T-cell (primary cell): ENCODE measurements at places on chromosomes 1 and 21. TPM values are rescaled to one million over a fixed set of nuclear protein-coding genes. Genes with fewer than 3 reads are reported as not detected.

Gene BNIPL
- 2.6 TPM for total RNA-seq

Gene TSPEAR
- not detected for total RNA-seq

Gene AMY1B
- not detected for total RNA-seq

Gene RNF186
- total RNA-seq: not detected

Gene IL10
- total RNA-seq: not detected

Gene CFAP107
- total RNA-seq: not detected

Gene LIPI
- not detected for total RNA-seq

Gene APCS
- total RNA-seq: 1.0 TPM

Gene CLCA1
- total RNA-seq: 0.23 TPM

DNA sequence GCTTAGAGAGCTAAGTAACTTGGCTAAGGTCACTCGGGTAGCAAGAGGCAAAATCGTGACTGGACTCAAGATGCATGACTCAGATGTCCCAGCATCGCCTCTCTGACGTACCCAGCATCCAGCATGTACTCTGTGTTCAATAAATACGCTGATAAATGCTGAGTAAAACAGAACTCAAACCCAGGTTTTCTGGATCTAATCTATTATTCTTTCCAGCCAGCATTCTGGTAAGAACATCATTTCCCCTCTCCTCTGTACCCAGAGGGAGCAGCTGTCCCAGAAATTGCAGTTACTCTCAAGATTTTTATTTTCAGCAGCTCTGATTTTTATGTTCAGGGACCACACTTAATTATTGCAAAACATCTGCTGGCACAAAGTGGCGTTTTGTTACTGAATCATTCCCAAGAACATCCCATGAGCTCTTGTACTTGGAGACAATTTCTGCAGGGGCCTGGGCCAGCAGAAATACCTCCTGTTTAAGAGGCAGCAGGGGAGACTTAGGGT is 249.0 kb downstream of the PRDM2 start:
- no peak for DNase-seq
- no peak overlapping the region for H3K4me3 ChIP-seq
- peaks cover 14% of the 10 kb centered on the region for H3K27me3 ChIP-seq
- H3K27ac ChIP-seq: no peak overlapping the region
- H3K4me1 ChIP-seq: no peaks in the 10 kb centered on the region

- H3K27ac ChIP-seq: peak overlapping the region; percentile 96
- peaks cover 87% of the 10 kb centered on the region for H3K4me1 ChIP-seq
- DNase-seq: no peak
- peak overlapping the region; percentile 15 for H3K4me3 ChIP-seq
- peaks cover 3% of the 10 kb centered on the region for H3K36me3 ChIP-seq
These were observed 19.6 kb downstream of the SMAP2 start for GRCh38 chr1:40393173-40393572.

DNA sequence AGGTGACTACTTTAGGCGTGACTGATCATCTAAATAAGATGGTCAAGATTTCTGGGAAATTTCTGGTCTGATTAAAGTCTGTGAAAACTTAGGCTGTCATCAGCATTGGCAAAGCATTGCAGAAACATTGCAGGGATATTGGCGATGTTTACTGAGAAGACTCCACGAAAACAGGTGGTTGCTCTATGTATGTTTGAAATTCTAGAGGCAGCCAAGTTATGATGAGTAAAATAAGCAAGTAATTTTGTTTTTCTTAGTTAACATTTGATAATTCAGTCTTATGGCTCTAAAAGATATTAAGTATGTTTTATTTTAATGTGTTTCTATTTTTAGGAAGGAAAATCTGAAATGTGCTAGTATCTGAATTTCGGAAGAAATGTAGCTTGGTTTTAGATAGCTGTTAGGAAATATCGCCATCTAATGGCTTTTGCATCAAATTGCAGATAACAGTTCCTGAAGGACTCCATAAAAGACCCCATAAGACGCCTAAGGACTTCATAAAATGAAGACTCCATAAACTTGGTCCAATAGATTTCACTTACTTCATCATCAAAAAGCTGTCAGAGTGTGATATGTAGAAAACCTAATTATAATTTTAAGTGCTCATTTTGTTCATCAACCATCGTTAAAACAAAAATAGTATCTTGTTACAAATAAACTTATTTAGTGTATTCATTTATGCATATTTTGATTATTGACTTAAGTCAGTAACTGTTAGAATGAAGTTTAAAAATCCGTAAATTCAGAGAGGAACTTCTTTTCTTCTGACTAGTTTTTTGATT is 344.6 kb downstream of the RYR2 start:
- H3K27me3 ChIP-seq: no peaks in the 10 kb centered on the region
- no peak overlapping the region for H3K4me3 ChIP-seq
- H3K4me1 ChIP-seq: no peaks in the 10 kb centered on the region
- no peaks in the 10 kb centered on the region for H3K36me3 ChIP-seq
- H3K27ac ChIP-seq: no peak overlapping the region

DNA sequence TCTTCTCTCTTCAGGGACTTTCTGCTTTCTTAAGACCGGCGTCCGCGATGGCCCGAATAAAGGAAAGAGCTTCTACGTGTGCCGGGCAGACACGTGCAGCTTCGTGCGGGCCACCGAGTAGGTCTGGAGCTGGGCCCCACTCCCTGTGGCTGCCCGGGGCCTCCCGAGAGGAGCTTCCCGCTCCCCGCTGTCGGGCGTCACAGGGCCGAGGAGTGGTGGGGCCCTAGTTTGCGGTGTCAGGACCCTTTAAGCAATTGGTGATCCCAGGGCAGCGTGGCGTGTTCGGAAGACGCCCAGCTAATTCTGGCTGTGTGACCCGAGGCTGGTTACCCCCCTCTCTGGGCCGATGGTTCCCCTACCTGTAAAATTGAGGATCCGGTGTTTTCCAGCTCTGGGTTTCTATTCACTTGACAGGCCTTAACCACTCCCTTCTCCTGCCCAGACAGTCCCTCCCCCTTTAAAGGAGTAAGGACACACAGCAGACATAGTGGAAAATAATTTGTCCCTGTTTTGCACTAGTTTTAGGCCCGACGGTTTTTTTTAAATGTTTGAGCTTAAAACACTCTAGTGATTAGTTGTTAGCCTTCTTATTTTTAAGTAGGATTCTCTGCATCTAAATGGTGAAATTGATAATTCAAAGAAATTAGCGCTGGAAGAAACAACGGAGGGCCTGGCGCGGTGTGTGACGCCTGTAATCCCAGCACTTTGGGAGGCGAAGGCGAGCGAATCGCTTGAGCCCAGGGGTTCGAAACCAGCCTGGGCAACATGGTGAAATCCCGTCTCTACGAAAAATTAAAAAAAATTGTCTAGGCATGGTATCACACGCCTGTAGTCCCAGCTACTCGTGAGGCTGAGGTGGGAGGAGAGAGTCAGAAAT is 553 bp downstream of the TTF2 start:
- no peak for DNase-seq
- H3K36me3 ChIP-seq: no peaks in the 10 kb centered on the region
- H3K27me3 ChIP-seq: no peaks in the 10 kb centered on the region
- peak overlapping the region; percentile 70 for H3K4me3 ChIP-seq

DNA sequence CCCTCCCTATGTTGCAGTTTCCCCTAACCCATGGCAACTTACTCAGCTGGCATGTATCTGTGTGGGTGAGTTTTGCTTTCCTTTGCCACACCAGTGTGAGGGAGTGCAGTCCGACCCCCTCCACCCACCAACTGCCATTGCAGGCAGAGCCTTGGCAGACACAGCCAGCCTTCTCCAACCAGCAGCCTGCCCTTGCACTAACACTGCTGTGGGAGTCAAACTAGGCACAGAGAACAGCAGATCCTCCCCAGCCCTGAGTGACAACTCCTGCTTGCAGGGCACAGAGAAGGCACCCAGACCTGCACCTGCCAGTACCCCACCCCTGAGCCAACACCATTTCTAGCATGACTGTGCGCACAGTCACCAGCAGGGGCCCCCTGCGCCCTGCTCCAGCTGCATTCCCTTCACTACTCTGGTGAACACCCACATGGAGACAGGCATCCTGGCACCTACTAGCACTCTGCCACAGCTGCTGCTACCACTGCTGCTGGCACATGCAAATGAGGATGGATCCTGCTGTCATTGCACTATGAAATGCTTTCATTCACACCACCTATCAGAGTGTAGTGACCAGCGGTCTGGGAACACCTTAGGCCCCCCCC is 98.4 kb downstream of the MAGI3 start:
- no peak for DNase-seq
- H3K4me3 ChIP-seq: no peak overlapping the region
- no peaks in the 10 kb centered on the region for H3K36me3 ChIP-seq
- peaks cover 13% of the 10 kb centered on the region for H3K27me3 ChIP-seq
- H3K27ac ChIP-seq: no peak overlapping the region

- no peak overlapping the region for H3K27ac ChIP-seq
- no peak for DNase-seq
- H3K27me3 ChIP-seq: peaks cover 54% of the 10 kb centered on the region
- H3K4me3 ChIP-seq: no peak overlapping the region
- H3K36me3 ChIP-seq: no peaks in the 10 kb centered on the region
- H3K4me1 ChIP-seq: peaks cover 8% of the 10 kb centered on the region
These were observed 182.1 kb downstream of the ETS2 start for GRCh38 chr21:38987633-38988508.

DNA sequence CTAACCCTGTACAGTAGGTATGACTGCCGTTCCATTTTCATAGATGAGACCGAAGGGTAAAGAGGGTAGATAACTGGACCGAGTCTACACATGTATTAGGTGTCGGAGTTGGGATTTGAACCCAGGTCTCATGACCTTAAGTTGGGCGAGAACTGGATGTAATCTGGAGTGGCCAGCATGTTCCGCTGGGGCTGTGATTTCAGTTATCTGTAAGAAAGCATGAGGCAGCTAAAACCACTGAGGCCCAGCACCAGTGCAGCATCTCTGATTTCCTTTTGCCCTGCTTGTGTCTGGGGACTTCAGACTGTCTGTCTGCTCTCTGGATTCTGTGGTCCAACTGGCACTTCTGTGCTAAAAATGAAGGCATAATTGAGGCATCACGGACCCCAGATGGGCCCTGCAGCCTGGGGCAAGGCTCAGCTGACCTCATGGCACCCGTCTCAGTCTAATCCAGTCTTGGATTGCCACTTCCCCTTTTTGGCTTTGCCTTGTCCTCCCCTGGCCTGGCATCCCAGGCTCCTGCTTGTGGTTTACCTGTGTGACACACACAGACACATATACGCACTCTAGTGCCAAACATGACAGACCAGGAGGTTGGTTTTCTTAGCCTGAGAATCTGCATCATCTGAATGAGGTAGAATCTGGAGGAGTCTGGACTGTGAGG is 180.2 kb downstream of the KIF26B start:
- DNase-seq: no peak
- H3K36me3 ChIP-seq: no peaks in the 10 kb centered on the region
- no peaks in the 10 kb centered on the region for H3K27me3 ChIP-seq
- no peak overlapping the region for H3K4me3 ChIP-seq
- H3K27ac ChIP-seq: no peak overlapping the region
- H3K4me1 ChIP-seq: peaks cover 7% of the 10 kb centered on the region

GRCh38 chr1:179798213-179798863 is 55.2 kb downstream of the FAM163A start:
- DNase-seq: no peak
- H3K4me3 ChIP-seq: no peak overlapping the region
- H3K27ac ChIP-seq: no peak overlapping the region
- H3K4me1 ChIP-seq: no peaks in the 10 kb centered on the region
- H3K27me3 ChIP-seq: no peaks in the 10 kb centered on the region

DNA sequence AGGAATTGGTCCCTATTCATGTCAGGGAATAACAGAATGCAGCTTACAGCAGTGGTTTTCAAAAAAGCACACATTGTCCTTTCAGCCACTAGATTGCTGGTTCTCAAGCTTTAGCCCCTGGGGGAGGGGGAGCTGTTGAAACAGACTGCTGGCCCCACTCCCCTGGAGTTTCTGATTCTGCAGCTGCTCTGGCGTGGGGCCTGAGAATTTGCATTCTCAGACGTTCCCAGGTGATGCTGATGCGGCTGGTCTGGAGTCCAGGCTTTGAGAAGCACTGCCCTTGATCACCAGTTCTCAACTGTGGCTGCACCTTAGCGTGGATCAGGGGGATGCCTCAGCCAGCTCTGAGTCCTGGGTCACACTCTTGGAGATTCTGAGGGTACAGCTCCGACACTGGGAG is 62.7 kb upstream of the LAPTM5 start:
- H3K36me3 ChIP-seq: no peaks in the 10 kb centered on the region
- DNase-seq: no peak
- H3K4me1 ChIP-seq: peaks cover 21% of the 10 kb centered on the region
- H3K4me3 ChIP-seq: no peak overlapping the region
- H3K27ac ChIP-seq: no peak overlapping the region
- peaks cover 78% of the 10 kb centered on the region for H3K27me3 ChIP-seq

DNA sequence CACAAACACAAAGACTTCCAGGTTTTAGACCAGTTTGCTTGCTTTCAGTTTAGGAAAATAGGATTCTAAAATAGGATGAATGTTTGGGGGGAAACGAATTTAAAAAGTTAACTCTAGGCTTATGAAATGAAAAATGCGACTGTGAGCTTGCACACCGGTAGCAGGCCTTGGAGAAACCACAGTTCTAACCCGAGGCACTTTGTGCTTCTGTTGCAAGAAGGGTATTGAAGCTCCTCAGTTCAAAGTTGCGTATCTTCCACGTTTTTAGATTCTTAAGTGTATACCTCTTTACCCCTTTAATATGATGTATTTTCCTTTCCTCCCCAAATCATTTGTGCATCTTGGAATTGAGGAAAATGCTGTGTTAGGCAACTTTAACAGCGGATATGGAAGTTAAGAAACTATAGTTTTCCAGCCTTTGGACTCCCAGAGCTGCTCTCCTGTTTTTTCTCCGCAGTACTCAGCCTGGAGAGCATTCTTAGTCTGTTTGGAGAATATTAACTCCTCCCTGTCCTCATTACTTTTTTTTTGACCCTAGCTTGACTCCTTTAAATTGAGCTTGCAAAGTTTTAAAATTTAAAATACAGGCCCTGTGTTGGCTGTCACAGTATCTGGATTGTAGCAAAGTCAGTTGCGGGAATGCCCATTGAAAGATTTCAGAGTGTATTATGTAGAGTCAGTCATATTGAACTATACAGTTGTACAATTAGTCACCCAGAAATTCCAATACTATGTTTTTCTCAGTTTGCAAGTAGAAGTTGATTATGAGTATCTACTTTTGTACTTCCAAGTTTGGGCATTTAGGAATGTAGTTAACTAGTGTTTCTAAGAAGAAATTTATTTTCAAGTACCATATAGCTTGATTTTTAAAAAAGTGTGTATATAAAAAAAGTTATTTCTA is 2.6 kb downstream of the MRPS6 start:
- H3K27ac ChIP-seq: peak overlapping the region; percentile 5
- peaks cover 39% of the 10 kb centered on the region for H3K4me1 ChIP-seq
- H3K27me3 ChIP-seq: no peaks in the 10 kb centered on the region
- no peak overlapping the region for H3K4me3 ChIP-seq
- H3K36me3 ChIP-seq: no peaks in the 10 kb centered on the region

GRCh38 chr1:58059789-58060188 is 486.7 kb downstream of the OMA1 start:
- no peaks in the 10 kb centered on the region for H3K4me1 ChIP-seq
- H3K4me3 ChIP-seq: no peak overlapping the region
- H3K27ac ChIP-seq: no peak overlapping the region
- no peak for DNase-seq
- H3K27me3 ChIP-seq: no peaks in the 10 kb centered on the region

- H3K4me1 ChIP-seq: no peaks in the 10 kb centered on the region
- H3K27ac ChIP-seq: no peak overlapping the region
- peaks cover 3% of the 10 kb centered on the region for H3K36me3 ChIP-seq
- DNase-seq: no peak
- H3K4me3 ChIP-seq: no peak overlapping the region
These were observed 15.3 kb downstream of the SLC16A4 start for GRCh38 chr1:110375490-110375889.
